ENCODE measurements at places on chromosomes 11 and 22.

- DNase-seq = peak; percentile 35
Measured at GRCh38 chr11:104946907-104947306, 21.5 kb downstream of the CASP4 start.

DNA sequence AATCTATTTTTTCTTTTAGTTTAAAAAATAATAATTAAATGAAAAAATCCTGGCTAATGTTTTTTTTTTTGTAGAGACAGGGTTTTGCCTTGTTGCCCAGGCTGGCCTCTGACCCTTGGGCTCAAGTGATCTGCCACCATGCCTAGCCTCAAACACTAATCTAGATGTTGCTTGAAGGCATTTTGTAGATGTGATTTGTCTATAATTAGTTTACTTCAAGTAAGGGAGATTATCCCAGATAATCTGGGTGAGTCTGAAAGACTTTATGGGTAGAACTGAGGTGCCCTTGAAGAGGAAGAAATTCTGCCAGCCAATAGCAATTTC is 38.6 kb upstream of the RBFOX2 start:
- no peak for DNase-seq

DNA sequence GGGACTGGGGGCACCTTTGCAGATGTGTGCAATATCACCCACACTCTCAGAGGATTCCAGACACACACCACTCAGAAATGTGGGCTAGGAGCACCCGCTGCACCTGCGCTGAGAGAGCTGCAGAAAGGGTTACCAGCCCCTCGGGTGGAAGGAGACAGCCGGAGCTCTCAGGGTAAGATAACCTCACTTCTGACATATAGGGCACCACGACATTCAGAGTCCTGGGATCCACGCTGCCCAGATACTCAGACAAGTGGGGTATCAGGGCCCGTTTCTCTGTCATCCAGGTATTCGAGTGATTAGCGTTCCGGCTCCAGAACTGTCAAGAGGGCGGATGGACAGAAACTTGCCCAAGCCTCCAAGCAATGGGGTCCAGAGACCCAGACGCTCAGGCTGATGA is 6.2 kb upstream of the SYT8 start:
- DNase-seq = no peak

- DNase-seq = no peak
Measured at GRCh38 chr11:66346476-66347424, 679 bp downstream of the B4GAT1 start.

- no peak for DNase-seq
Measured at GRCh38 chr11:32050264-32050663, 40.6 kb upstream of the RCN1 start.

GRCh38 chr22:30314915-30315314 is 11.8 kb downstream of the TBC1D10A start:
- peak; percentile 65 for DNase-seq

DNA sequence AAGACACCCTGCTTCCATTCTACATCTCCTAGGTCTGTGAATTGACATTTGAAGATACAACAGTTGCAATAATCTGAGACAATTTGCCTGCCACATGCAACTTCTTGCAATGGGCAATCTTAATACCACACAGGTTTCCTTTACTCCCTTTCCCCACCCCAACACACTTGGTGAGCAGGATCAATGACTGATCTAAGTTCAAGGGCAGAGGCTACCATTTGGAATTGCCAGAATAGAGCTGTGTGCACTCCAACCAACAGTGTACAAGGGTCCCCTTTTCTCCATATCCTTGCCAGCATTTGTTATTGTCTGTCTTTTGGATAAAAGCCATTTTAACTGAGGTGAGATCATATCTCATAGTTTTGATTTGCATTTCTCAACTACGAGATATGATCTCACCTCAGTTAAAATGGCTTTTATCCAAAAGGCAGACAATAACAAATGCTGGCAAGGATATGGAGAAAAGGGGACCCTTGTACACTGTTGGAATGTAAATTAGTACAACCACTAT is 2.9 kb upstream of the NNMT start:
- peak; percentile 46 for DNase-seq

DNA sequence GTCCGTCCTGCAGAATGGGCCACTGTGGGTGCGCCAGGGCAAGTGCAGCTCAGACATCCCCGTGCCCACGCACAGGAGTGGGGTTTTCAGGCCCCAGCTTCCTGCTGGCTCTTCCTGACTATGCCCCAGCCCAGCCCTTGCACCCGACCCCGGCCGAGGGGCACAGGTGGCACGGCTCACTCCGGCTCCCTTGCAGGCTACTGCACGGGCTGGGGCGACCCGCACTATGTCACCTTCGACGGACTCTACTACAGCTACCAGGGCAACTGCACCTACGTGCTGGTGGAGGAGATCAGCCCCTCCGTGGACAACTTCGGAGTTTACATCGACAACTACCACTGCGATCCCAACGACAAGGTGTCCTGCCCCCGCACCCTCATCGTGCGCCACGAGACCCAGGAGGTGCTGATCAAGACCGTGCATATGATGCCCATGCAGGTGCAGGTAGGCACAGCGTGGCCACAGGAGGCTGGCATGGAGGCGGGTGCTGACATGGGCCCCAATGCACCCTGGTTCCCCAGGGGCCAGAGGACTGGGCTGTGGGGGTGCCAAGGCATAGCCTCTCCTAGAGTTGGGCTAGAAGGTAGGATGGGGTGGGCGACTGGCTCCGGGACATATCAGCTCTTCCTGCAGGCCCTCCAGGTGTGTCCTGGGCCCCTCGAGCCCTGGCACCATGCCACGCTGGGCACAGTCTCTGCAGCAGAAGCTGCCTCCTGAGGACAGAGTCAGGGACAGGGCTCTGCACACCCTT is 27.7 kb downstream of the MUC2 start:
- DNase-seq = no peak

- DNase-seq = no peak
Measured at GRCh38 chr22:24138649-24139420, 42.5 kb upstream of the SUSD2 start.

- no peak for DNase-seq
Measured at GRCh38 chr11:19924716-19925115, 212.1 kb downstream of the NAV2 start.

DNA sequence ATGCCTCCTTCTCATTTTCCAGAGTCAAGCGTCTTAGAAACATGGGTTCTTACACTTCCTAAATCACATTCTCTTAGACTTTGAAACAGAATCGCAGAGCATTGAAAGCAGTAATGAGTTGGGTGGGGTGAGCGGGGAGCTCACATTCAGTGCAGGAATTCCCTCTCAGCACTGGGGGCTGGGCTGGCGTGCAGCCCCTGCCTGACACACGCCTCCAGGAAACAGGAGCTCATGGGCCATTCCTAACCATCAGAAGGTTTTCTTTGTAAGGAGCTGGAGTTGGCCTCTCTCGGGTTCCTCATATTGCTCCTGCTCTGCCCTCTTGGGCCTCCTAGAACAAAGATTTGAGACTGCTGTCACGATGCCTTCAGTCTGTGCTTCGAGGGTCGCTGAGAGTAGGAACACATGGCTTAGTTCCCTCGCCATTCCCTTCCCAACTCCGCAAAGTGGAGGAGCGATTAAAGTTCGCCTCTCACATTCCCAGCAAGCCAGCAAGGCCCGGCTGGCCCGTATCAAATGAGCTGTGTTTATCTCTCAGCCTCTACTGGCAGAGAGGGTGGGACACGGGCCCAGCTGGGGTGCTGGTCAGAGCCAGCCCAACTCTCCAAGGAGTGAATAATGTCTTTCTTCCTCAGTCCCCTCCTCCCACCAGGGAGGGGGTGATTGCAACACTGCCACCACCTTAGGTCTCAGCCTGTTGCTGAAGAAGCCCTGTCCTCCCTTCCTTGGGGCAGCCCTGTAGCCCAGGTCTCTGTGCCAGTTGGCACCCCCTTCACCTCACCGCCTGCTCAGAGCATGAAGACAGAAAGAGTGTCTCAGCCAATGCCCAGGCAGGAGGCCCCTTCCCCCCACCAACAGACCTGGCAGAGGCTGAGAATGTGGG is 10.4 kb downstream of the CHRDL2 start:
- no peak for DNase-seq

DNA sequence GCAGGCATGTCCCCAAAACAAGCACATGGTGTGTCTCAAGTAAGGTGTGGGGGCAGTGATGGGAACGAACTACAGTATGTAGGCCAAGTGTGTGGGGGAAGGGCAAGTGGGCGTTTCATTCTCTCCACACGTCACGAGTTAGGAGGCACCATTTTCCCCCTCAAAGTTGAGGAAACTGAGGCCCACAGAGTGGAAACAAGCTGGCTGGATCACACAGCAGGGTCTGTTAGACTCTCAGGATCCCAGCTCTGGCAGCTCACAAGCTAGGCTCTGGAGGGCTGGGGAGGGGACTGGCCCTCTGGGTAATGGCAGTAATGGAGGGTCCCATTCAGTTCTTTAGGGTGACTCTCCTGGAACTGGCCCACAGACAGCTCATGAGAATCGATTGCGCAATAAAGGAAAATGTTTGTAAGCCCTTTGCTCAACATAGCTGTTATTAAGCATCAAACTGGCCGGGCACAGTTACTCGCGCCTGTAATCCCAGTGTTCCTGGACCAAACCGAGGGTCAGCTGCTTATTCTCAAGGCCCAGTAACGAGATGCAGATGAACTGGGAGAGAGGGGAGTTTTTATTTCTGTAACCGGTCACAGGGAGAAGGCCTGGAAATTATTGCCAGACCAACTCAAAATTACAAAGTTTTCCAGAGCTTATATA is 24.1 kb upstream of the TUB start:
- DNase-seq = no peak

DNA sequence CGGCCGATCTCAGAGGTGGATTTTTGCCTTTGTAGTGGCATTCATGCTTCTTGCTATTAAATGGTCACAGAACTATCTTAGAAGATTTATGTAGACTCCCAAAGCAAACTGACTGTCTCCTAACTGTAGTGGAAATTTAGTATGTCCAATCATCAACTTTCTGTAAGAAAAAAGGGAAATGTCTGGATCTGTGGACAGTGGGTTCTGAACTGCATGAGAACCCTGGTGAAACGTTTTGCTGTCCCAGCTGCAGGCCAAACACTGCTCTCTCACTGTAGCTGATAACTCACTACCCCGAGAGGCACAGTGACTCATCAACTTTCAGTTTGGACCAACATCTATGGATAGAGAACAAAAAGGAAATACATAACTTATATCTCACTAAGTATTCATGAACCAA is 387.1 kb downstream of the SOX6 start:
- peak; percentile 76 for DNase-seq

DNA sequence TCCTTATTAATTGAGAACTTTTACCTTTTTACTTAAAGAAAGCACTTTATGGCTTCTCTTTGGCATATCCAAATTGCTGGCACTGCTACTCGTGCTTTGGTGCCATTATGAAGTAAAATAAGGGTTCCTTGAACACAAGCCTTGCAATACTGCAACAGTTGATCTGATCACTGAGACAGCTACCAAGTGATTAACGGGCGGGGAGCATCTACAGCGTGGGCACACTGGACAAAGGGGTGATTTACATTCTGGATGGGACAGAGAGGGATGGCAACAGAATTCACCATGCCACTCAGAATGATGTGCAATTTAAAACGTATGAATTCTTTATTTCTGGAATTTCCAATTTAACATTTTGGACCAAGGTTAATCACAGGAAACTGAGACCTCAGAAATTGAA is 7.7 kb downstream of the CHRDL2 start:
- DNase-seq = no peak

- peak; percentile 61 for DNase-seq
Measured at GRCh38 chr11:122646549-122647340, 8.8 kb upstream of the UBASH3B start.

DNA sequence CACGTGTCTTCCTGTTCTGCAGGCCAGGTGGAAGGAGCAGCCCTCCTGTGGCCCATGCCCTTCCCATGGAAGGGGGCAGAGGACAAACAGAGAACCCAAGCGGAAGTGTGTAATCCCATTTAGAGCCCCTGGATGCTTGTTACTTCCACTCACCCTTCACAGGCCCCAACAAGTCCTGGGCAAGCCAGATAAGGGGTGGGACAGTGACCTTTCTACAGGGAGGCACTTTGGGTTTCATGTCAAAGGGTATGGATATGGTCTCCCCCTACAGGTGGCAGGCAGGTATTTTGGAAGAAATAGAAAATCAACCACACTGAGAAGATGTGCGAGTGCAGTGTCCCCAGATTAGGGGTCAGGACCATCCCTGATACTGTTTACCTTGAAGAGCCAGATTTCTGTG is 11.4 kb downstream of the MPEG1 start:
- no peak for DNase-seq

DNA sequence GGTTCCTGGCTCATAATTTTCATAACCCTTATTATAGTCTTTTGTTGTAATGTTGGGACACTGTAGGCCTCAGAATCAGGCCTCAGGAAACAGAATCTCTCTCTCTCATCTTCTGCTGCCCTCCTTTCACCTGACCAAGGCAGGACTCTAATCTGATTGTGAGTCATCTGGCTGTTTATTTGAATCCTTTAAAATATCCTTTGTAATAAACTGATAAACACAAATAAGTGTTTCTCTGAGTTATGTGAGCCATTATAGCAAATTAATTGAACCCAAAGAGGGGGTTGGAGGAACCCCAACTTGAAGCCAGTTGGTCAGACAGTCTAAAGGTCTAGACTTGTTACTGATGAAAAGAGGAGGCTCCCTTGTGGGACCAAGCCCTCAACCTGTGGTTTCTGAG is 30.6 kb downstream of the ACER3 start:
- DNase-seq = peak; percentile 38

DNA sequence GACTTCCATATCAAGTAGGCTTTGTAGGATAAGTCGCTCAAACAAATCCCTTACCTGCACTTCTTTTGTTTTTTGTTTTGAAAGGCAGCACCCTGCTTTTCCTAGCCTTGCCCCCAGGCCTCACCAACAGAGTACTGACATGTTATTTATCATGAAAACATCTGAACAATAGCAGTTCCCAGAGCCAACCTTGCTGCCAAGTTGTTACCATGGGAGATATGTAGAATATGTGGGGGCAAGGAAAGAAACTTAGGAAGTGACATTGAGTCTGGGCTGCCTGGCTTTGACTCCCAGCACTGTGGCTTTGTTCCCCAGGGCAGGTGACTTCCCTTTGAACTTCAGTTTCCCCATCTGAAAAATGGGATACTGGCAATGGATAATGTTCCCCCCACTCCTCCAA is 53.4 kb upstream of the CRYBB3 start:
- DNase-seq = no peak

DNA sequence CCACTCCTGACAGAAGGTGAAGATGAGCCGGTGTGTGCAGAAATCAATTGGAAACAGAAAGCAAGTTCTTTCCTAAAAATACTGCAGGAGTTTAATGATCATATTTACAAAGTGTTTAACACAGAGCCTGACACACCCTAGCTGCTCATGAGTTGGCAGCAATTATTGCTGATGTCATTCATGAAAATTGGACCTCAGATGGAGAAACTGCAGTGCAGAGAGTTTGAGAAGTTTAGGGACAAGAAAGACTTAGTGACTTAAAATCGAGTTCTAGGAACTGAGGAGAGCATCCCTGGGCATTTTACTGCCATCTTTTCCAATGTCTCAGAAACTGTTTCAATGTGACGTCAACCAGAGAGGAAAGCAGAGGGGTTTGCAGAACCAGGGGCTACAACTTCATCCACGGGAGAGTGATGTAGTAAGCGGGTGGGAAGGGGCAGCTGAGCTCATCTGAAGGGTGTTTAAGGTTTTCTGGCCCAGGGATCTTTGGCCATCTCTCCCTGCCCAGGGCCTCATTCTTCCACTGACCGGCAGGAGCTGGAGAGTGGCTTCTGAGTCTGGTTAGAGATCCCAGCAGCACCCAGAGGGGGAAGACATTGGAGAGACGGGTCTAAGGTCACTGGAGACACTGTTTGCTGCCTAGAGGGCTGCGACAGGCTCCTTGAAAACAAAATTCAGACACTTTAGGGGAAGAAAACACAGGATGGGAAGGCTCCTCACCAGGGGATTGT is 21.1 kb upstream of the IGLL5 start:
- no peak for DNase-seq
